AG04450 (cell line): ENCODE measurements at places on chromosomes 4 and X. TPM values are rescaled to one million over a fixed set of nuclear protein-coding genes. Genes with fewer than 3 reads are reported as not detected.

Gene MTTP
- polyA plus RNA-seq: 0.02 TPM in 2 replicates

DNA sequence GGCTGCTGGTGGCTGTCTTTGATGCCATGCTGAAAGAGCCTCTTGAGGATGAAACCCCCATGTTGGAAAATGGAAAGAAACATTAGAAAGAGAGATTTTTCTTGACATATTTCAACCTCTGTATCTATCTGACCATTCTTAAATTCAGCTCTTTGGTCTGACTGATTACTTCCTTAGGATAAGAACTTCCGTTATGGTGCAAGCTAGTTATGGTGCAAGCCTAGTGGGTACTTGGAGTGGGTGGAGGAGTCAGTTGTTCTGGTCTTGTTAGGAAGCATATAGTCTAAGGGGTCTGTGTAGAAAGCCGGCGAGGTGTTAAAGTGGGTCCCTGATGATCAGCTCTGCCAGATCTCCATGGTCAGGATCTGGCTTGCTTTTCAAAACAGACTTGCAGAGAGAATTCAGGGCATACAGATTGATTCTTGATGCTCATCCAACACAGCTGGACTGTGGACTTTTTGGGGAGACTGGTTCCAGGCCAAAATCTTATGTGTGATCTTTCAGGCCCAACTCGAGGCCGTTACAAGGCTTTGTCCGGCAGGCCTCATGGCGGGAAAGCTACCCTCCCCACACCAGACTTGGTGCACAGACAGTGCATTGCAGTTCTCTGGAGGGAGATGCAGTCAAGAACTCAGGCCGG is 82.8 kb upstream of the BOD1L1 start:
- no peak for DNase-seq

DNA sequence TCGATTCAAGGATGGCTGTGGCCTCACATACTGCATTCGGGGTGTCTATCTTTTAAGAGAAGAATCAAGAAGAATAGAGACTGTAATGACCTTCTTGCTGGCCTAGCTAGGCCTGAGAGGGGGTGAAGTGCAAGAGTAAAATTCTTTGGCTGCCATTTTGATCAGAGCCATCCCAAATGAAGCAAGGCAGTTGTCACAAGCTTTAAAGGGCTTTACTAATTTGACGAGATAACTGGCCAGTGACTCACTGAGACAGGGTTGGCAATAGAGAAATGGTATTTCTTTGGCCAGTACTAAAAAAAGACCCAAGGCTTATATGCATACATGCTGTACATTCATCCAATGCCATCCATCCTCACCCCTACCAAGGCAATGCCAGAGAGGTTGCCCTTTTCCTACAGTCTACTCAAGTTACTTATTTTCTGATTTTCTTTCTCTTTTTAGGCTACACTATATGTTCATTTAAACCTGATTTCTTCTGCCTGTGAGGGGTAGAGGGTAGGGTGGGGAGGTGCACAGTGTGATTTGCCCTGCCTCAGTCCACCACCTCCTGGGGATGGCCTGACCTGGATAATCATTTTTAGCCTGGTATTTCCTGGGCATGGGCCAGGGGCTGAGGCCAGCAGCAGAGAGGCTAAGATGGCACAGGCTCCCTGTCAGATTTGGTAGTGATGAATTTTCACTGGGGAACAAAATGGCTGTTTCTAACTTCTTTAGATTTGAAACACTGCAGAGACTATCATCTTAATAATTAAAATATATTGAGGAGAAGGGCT is 32.2 kb downstream of the ATG4A start:
- DNase-seq: no peak

- DNase-seq: no peak
Measured at GRCh38 chr4:6961496-6962210, 52.0 kb downstream of the TBC1D14 start.

DNA sequence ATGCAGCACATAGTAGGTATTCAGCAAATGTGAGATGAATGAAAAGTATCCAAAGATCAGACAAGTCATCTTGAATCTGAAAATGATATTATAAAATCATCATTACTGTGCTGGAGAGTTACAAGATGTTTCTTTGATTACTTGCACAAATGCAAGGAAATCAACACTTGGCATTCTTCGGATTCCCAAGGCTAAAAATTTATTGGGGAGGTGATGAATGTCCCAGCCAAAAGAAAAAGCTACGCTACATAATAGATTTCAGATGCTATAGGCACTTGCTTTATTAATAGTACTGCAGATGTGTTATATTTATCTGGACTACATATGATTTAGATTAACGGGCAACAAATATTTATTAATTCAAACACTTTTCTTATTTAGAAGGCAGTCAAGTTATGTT is 286.7 kb upstream of the TENM3 start:
- DNase-seq: no peak

DNA sequence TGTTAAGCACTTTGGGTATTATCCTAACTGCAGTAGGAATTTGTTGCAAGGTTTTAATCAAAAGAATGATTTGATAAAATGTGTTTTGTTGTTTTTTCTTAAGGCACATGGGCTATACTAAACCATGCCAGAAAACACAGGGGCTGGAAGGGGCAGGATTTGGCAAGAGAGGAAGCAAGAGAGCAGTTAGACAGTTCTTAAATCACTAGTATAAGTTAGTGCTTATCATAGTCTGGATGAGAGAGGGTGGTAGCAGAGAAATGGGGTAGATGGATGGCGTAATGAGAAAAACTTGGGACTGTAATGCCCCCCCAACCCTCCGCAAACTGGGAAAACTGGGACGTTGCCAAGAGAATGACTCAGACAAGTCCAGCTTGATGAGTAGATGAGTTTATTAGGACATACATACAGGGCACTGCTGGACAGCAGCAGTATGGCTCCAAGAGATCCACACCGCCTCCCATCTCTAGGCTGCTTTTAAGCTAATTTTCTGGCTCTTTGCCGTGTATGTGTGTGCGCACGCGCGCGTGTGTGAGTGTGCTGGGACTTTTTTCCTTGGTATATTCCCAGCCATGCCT is 151.5 kb downstream of the PDLIM5 start:
- DNase-seq: peak; percentile 69

Gene EDNRA
- 28.4 and 38.4 TPM in 2 replicates for polyA plus RNA-seq

DNA sequence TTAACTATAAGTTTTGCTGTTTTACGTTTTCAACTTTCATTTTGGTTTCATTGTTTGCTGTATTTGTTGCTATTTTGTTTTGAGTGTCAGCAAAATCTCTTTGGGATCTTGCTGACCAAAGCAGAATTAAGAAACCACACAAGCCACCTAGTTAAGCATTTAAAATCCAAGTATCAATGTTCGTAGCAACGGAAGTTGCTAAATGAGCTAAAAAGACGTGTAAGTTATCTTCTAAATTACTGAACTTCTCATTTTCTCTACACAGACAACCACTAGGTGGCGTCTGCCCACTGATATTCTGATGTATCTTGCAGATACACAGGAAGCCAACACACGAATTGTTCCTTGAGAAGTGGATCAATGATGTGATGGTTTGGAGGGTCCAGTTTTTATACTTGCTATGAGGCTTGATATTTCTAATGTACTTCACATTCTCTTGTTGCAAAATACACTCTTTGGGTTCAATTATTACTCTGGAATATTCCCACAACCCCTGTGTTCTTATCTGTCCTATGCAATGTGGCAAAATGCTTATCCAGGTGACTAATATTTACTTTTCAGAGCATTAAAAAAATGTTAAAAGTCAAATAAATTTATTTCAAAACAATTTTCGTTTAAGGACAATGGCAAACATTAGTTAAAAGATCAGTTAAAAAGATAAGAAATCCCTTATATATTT is 250.5 kb downstream of the TECRL start:
- DNase-seq: no peak

Gene EGFL6
- polyA plus RNA-seq: not detected in 2 replicates

GRCh38 chr4:33427676-33428075 is 2707.5 kb downstream of the PCDH7 start:
- DNase-seq: no peak

Gene SAGE1
- not detected in 2 replicates for polyA plus RNA-seq

Gene RHOXF2B
- not detected in 2 replicates for polyA plus RNA-seq

Gene AREG
- polyA plus RNA-seq: 2.0 and 2.4 TPM in 2 replicates

GRCh38 chr4:153223427-153223801 is 19.2 kb downstream of the TRIM2 start:
- no peak for DNase-seq

Gene RBMXL3
- polyA plus RNA-seq: not detected in 2 replicates

- DNase-seq: no peak
Measured at GRCh38 chrX:154430479-154430878, 2.0 kb downstream of the ATP6AP1 start.

GRCh38 chr4:95798003-95798402 is 41.9 kb upstream of the PDHA2 start:
- DNase-seq: no peak

- no peak for DNase-seq
Measured at GRCh38 chrX:123731987-123732669, 724 bp downstream of the THOC2 start.

GRCh38 chrX:19085666-19086065 is 36.6 kb downstream of the ADGRG2 start:
- no peak for DNase-seq

GRCh38 chr4:5798462-5798861 is 87.5 kb downstream of the EVC start:
- no peak for DNase-seq

DNA sequence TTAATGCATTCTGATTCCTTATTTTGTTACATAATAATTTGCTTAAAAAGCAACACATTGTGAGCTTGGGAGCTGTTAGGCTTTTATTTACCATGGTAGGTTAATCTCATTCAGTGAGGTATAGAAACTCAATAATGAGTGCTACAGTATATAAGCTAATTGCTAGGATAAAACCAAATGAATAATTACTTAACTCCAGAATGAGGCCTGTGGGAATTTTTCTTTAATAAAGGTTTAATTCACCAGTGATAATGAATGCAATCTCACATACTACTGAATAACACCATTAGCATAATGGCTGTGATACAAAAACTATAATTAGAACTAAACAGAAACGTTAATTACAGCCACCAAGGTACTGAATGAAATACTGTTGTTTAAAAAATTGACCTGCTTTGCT is 326.3 kb downstream of the IQCM start:
- DNase-seq: no peak

- DNase-seq: no peak
Measured at GRCh38 chrX:155435744-155436112, 22.7 kb downstream of the F8A3 start.

Gene CFAP299
- 1.4 and 1.9 TPM in 2 replicates for polyA plus RNA-seq

DNA sequence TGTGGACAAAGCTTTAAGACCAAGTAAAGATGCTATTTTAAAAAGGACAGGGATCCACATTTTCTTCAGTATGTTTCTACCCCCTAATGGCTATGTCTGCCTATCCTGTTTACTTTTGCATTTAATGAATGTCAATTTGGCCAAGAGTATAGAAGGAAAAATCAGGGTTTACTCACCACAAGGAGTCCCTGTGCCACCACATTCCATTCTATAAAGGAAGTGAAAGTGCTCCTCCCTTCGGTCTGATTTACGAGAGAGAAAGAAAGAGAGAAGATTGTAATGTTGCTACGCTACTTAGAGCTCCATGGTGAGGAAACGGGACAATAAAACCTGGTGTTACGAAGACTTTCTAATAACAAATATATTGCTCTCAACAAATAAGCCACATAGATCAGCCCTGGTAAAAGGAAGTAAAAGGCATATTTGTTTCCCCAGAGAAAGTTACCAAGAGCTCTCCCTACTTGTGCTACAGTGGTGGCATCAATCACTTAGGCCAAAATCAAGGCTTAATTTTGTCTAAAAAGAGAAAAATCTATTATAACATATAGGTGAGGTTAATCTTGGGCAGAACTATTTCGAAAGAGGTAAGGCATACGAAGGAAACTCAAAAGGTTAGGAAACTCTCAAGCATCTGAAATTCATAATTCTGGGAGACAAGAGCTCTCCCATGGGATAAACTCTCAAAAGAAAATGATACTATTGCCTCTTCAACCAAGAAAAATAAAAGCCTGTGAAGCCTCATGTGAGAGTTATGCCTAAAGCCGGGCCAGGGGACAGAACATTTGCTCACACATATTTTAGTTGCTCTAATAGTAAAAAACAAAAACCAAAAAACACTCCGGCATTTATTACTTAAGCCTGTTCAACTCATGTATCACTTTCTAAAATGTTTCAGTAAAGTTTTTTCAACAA is 29.5 kb downstream of the TAPT1 start:
- DNase-seq: no peak

GRCh38 chr4:53587135-53587534 is 4.2 kb downstream of the LNX1 start:
- no peak for DNase-seq

Gene SSX2
- polyA plus RNA-seq: not detected in 2 replicates

GRCh38 chr4:78779280-78779679 is 3.1 kb downstream of the BMP2K start:
- no peak for DNase-seq

GRCh38 chr4:22410645-22411247 is 105.1 kb downstream of the ADGRA3 start:
- DNase-seq: no peak

GRCh38 chr4:95867919-95868318 is 28.0 kb downstream of the PDHA2 start:
- no peak for DNase-seq

GRCh38 chrX:103629318-103630170 is 769 bp downstream of the TCEAL1 start:
- DNase-seq: peak; percentile 20

- DNase-seq: no peak
Measured at GRCh38 chr4:29717287-29718057, 1002.7 kb upstream of the PCDH7 start.

- DNase-seq: no peak
Measured at GRCh38 chr4:154329268-154329868, 162.2 kb downstream of the DCHS2 start.

Gene MSANTD1
- 0.04 and 0.06 TPM in 2 replicates for polyA plus RNA-seq

Gene H2BW2
- not detected in 2 replicates for polyA plus RNA-seq

DNA sequence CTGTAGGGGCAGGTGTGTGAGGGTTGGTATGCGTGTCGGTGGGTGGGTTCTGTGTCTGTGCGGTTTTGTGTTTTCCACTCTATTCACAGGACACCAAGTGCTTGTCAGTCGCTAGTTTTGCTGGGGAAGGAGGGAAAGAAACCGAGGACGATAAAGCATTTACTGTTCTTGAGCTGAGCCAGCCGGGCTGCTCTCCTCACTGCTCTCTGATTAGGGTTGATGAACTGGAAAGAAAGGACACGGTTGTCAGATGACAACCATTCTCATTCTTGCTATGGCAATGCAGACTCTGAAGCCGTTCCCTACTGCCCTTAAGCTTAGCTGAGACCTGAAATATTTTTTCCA is 832 bp downstream of the EGFL6 start:
- no peak for DNase-seq

Gene SGMS2
- 12.5 and 13.3 TPM in 2 replicates for polyA plus RNA-seq

Gene LEF1
- polyA plus RNA-seq: 1.2 TPM in 2 replicates
